ENCODE measurements at places on chromosomes 11 and 22.

DNA sequence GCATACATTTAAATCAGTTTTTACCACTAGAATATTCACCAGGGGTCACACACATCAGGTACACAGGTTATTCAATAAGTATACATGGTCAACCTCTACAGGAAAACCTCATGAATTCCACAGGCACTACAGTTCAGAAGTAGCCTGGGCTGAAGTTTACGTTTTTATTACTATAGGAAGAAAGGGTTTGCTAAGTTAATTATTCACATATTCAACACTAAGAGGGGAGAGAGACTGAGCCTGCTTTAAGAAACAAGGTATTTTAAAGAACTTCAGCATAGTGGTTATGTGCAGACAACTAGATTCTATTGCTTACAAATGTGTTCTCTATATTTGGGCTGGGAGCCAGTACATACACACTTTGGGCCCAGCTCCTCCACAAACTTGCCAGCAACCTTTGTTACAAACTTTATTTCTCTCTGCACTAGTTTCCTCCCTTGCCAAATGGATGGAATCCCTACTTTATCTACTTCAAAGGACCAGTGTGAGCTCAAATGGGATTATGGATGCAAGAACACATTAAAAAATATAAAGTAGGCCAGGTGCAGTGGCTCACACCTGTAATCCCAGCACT, 31.9 kb downstream of the IL18BP start:
- no peak for DNase-seq

DNA sequence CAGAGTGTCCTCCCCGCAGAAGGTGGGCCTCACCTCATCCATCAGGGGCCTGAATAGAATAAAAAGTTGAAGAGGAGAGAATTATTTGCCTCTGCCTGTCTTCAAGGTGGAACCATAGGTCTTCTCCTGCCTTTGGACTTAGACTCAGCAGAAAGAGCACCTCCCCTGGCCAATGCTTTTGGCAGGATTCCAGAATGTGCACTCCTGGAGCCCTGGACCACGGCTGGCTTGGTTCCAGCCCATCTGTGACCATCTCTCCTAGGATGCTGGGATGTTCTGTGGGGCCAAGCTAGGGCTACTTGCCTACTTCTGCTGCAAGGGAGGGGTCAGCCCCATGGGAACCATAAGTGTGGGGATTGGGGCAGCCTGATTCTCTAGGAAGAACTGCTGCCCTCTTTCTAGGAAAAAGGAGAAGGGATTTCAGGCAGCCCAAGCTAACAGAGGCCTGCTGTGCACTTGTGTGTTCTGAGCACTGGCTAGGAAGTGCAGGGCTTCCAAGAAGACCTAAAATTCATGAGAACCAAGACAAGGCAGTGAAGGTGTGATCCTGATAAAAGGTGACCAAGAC, 32.2 kb upstream of the SHANK2 start:
- DNase-seq, result no peak

- DNase-seq, result peak; percentile 40
These were observed 40.8 kb downstream of the TBC1D22A start for GRCh38 chr22:46803031-46803880.

- no peak for DNase-seq
These were observed 51.3 kb downstream of the KIRREL3 start for GRCh38 chr11:126949066-126949891.

GRCh38 chr11:61287338-61287977, 7.7 kb downstream of the VWCE start:
- no peak for DNase-seq

- DNase-seq, result no peak
These were observed 185.5 kb downstream of the MN1 start for GRCh38 chr22:27616033-27616432.

- no peak for DNase-seq
These were observed 4.9 kb downstream of the NOL12 start for GRCh38 chr22:37690901-37691504.

GRCh38 chr22:43845981-43846380, 16.3 kb downstream of the SULT4A1 start:
- DNase-seq, result no peak

All from stimulated activated CD4-positive, alpha-beta T cell treated with anti-CD3 and anti-CD28 coated beads, TNF-alpha, amount 100 ng/mL, for 48 hours (primary cell).